ENCODE measurements at places on chromosomes 1 and 21.

DNA sequence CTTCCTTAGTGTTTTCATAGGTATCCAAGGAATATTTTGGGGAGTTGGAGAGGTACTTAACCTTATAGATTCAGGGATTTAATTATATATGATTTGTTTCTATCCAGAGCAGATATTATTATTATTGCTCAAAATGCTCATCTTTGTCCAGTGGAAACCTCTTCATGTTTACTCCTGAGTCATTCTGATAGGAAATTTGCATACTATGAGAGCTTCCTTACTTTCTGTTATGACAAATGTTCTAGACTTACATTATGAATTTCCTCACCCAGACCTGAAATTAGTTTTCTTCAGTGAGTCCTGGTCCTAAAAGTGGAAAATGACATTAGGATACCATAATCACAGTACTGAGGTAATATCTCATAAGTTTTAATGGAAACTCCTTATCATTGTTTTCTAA is 57.5 kb upstream of the PLPPR5 start:
- DNase-seq = no peak

DNA sequence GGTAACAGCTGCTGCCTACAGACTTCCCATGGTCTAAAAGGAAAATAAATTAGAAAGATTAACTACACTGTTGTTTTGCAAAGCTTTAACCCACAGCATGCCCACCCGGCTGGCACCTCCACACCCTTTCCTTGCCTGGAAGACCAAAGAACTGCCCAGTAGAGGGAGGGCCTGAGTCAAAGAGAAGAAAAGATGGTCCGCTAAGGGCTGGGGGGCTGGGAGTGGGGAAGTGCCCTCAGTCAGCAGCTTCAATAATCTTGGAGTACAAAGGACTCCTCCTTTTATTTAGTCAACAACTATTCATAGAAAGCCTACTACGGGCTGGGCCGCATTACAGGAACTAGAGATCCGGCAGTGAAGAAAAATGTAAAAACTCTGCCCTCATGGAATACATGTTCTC is 40.6 kb downstream of the ERI3 start:
- DNase-seq = no peak

- no peak for DNase-seq
These were observed 15.0 kb upstream of the TGFB2 start for GRCh38 chr1:218330043-218330623.

GRCh38 chr1:52157582-52157981 is 15.7 kb downstream of the ZFYVE9 start:
- DNase-seq = no peak

- DNase-seq = no peak
These were observed 31.4 kb downstream of the CLSTN1 start for GRCh38 chr1:9792156-9793042.

DNA sequence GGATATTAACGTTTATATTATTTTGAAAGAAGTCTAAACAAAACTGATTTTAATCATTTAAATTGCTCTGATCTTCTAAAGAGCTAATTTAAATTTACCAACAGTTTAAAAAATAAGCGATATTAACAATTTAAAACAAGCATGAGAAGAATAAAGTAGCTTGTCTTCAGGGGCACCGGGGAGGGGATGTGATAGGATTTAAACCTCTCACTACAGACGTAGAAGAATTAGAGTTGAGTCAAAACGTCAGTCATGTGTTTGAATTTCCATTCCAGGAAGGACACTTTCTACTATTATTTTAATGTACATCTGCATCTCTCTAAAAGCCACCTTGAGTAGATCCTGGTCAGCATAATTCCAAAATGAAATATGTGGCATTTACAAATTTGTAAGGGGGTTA is 58.2 kb upstream of the TPTE start:
- DNase-seq = no peak

GRCh38 chr1:85447006-85447943 is 17.7 kb downstream of the DDAH1 start:
- DNase-seq = no peak

DNA sequence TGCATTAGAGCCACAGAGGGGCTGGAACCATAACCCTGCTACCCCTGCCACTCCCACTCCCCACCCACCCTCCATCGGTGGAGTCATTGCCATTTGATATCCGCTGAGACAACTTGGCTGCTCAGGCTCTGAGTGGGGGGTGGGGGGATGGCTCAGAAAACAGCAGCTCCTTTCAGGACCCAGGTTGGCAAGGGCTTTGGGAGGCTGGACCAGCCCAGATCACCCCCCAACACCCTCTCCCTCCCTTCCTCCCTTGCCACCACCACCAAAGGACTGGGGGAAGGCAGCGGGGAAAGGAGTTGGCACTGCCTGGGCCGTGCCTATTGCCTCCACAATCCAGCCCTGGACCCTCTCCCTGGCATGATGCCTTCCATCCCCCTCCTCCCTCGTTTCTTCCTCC is 1.7 kb downstream of the KCNJ10 start:
- no peak for DNase-seq

DNA sequence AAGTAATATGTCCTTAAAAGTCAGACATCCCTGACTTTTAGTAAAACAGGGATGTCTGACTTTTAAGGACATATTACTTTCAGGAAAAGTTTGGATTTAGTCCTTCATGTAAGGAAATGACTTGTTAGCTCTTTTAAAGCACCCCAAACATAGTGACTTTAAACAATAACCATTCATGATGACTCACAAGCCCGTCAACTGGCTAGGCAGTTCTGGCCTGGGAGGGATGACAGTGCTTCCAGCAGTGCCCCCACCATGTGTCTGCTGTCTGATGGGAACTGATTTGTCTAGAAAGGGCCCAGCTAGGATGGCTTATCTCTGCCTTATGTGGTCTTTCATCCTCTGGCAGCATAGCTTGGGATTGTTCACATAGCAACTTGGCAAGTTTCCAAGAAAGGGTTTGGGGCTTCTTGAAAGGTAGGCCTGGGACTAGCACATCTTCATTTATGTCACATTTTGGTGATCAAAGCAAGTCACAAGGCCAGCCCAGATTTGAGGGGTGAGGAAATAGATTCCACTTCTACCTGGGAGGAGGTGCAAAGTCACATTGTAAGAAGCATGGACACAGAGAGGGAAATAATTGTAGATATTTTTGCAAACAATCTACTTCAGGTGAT is 143.5 kb downstream of the C1orf94 start:
- DNase-seq = no peak

DNA sequence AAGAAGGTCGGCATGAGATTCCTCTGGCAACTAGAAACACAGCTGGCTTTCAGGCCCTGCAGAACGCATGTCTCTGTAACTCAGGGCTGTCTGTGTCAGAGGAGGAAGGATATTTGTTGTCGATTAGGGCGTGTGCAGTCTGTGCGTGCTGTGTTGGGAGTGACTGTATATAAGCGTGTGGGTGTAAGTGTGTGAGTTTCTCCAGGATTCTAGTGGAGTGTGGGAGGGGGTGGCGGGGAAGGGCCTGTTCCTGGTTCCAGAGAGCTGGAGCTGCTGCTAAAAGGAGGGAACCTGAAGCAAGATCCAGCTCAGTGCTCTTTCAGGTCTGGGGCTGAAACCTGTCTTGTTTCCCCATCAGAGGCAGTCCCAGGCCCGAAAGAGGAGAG is 74.3 kb downstream of the SLC16A1 start:
- no peak for DNase-seq

- DNase-seq = no peak
These were observed 307.7 kb downstream of the USP25 start for GRCh38 chr21:16037421-16037955.

DNA sequence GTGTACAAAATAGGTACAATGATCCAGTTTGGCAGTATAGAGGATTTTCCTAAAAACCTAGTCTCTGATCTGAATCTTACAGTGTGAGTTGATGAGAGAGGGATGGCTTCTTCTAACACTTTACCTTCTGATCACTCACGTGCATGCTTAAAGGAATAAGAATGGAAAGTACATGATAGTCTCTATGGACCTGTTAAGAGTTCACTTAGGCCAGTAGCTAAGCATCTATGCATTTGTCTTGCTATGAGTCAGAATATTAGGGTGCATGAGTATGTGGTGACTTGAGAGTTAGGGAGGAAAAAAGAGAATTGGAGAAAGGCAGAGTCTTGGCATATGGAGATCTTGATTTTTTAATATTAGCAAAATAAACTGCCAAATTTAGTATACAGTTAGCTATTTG is 206.3 kb downstream of the COL11A1 start:
- DNase-seq = no peak

- DNase-seq = no peak
These were observed 1.9 kb upstream of the HIVEP3 start for GRCh38 chr1:41920658-41921057.

GRCh38 chr1:187626056-187626455 is 797.3 kb downstream of the PLA2G4A start:
- DNase-seq = no peak

DNA sequence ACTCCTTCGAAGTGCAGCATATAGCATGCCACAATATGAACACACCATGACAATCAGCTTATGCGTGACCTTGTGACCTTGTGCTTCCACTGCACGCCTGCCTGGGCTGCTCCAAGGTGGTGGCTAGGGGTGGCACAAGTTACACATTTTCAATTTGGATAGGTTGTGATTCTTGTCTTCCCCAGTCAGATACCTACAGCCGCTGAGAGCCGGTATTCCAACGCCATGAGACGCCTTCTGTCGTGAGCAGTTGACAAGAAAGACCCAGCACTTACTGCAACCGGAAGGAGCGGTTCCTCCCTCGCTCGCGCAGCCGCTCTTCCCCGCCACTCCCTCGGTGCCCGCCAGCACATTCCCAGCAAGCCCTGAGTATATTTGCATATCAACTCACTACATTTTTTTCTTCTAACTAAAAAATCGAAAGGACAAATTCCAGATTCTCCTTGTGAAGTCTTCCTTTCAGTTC is 359 bp upstream of the RNU11 start:
- peak; percentile 90 for DNase-seq

DNA sequence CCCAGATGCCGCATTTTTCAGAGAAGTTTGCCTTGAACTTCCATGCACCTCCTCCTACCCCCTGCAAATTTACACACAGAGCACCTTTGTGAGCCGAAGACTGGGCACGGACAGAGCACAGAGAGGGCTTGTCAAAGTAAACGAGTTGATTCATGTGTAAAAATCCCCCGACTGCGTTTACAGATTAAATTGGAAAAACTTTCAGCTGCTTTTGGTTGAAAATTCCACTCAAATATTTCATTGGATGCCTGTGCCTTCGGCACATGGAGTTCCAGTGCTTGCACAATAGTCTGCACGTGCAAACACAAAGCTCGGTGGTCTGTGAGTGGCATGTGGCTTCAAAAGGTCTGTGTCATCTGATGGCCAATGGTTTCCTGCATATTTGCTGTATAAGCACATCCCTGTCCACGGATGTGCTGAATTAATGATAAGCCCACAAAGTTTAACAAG is 177.5 kb downstream of the SETD4 start:
- no peak for DNase-seq

DNA sequence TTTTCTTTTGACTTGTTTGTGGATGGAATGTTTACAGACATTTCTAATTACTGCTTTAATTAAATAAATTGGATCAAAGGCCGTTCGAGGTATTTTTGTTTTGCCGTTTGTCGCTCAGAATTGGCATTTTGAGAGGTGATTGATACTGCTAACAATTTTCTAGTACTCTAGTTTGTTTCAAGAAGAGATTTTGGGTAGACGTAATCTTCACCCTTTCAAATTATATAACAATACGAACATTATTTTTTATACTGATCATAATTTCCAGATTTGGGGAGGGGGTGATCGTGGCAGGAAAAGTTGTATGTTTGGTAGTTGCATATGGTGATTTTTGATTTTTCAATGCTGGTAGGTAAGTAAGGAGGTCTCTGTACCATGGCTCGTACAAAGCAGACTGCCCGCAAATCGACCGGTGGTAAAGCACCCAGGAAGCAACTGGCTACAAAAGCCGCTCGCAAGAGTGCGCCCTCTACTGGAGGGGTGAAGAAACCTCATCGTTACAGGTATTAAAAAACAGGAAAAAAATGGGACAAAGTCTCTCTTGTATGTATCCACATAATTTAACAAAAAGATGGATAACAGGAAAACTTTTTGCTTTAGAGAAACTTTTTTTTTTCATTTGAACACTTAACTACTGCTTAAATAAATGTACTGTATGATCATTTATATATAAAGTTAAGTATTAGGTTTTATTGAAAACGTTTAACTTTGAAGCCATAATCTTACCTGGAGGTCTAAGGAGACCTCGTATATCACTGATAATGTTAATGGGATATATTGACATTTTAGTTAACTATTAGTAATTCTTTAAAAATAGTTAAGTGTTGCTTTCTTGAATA is 1.7 kb downstream of the H3-3A start:
- no peak for DNase-seq

- DNase-seq = no peak
These were observed 91.6 kb upstream of the CHODL start for GRCh38 chr21:18153063-18153462.

- DNase-seq = no peak
These were observed 124.0 kb downstream of the PIGK start for GRCh38 chr1:77095236-77095635.

- DNase-seq = no peak
These were observed 227.0 kb downstream of the PBX1 start for GRCh38 chr1:164785841-164786534.

DNA sequence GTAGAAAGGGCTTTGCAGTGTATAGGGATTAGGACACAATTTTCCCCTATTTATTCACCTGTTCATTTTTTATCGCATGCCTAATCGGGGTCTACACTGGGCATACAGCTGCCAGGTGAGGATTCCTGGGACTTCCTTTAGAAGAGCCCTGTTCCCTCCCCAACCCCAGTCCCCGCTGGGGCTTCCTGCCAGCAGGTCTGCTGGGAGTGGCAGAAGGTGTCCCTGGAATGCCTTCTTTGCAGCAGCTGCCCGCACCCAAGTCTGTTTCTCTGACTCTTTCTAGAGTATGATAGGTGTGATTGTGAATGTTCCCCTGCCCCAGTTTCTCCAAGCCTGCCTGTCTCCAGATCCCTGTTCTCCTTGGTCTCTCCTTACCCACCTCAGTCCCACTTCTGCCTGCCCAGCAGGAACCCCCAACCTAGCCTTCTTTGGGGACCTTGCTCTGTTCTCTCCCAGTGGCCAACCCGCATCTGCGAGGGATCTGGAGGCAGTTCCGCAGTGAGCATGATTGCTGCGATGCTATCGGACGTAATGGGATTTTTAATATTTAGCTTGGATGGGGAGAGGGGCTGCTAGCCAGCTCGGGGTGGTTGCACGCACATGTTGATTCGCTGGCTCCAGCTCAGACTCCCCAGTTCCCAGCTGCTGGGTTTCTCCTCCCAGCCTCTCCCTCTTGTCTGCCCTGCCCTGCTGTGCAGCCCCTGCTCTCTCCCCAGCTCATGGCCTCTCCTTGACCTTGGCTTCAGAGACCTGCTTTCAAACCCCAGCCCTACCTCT is 79.8 kb downstream of the EPHB2 start:
- DNase-seq = no peak

GRCh38 chr1:53220962-53221286 is 490 bp upstream of the CZIB start:
- no peak for DNase-seq

- no peak for DNase-seq
These were observed 32.5 kb upstream of the TSPAN2 start for GRCh38 chr1:115121793-115122192.

All from right renal pelvis (tissue), 4 donors.